Bronchial epithelial cell (primary cell): ENCODE measurements at places on chromosomes 2 and 18.

GRCh38 chr2:27822049-27822448 lies 50.5 kb downstream of the MRPL33 start:
- no peak for DNase-seq

- DNase-seq, result no peak
Observed at GRCh38 chr2:213766465-213766901, 482.2 kb downstream of the SPAG16 start.

DNA sequence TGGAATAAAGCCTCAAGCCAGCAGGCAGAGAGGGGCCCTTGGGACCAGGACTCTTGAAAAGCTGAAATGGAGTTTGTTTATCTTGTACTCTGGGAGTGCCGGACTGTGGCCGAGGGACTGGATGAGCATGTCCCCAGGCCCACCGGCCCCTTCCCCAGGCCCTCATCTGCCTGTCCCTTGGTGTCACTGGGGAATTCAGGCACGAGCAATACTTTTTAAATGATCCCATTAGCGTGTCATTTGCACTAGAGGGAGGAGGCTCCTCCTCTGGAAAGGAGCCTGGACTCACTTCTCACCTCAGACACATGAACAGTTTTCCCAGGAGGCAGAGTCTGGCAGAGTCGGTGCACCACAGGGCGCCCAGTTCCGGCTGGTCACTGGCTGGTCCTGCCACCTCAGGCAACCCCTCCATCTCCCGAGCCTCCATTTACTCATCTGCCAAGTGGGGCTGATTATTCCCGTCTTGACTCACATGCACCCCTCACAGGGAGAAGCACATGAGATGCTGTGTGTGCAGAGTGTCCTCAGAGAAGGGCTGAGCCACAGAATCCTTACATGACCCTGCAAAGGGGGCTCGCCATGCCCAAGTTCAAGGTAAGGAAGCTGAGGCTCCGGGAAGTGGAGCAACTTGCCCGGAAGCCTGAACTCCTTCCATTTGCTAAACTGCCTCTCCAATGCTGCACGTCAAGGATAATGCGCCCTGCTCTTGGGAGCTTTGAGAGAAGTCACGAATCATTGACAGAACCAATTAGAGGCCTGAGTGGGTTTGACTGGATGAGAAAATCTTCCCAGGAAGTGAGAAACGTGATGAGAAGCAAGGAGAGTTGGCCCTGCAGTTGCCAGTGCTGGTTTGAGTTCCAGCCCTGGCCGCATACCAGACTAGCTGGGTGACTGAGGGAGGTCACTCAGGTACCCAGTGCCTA lies 26.7 kb downstream of the CIB4 start:
- DNase-seq, result no peak

- DNase-seq, result peak; percentile 59
Observed at GRCh38 chr2:187554011-187554703, at the start of gene TFPI. TSS of gene TFPI (minus strand) at chr2:187554435. CDS start at chr2:187503768, 50,667 bp downstream.

- DNase-seq, result peak; percentile 58
Observed at GRCh38 chr2:69911985-69912563, 2.8 kb upstream of the MXD1 start.

DNA sequence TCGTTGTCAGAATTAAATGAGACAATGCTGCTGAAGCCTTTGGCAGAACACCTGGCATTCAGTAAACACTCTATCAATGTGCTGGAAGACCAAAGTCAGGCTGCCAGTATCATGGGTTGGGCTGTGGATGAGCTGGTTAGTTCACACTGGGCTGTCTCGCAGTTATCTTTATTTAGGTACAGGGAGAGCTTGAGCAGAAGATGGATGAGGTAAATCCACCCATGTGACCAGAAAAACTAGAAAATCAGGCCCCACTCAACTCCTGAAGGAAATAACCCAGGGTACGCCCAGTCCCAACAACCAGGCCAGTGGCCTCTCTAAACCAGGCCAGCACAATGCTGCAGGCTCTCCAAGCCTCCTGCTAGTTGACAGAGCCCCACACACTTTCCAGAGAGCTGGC lies 330.3 kb downstream of the TNS1 start:
- peak; percentile 70 for DNase-seq

DNA sequence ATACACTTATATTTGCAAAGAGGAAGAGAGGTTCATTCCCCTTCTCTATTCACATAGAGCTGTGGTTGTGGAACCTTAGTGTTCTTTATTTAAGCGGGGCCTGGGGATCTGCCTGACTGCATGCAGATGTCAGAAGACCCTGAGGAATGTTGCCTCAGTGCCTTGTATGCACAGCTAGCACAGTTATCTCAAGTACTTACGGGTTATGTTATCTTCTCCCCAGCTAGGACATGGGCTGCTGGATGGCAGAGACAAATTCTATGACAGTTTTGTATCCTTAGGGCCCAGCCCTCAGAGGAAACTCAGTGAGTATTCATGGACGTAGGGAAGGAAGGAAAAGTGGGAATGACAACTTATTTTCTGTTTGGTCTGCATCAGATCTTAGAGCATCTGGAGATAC lies 37.7 kb upstream of the RTN4 start:
- DNase-seq, result no peak

DNA sequence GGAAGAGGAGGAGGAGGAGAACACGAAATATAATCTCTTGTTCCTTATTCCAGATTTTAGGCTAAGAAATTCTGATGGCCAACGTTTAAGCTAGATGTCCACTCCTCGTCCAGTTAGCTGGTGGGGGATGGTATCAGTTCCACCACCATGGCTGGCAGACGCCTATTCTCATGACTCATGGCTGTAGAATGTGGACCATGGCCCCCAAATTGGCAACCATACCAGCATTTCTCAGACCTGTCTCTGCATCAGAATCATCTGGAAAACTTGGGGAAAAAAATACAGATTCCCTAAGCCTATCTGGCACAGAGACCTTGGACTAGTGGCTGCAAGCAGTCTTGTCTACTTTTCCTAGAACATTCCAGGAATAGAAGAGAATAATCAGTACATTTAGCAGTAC lies 267.7 kb upstream of the SIX2 start:
- DNase-seq, result no peak

DNA sequence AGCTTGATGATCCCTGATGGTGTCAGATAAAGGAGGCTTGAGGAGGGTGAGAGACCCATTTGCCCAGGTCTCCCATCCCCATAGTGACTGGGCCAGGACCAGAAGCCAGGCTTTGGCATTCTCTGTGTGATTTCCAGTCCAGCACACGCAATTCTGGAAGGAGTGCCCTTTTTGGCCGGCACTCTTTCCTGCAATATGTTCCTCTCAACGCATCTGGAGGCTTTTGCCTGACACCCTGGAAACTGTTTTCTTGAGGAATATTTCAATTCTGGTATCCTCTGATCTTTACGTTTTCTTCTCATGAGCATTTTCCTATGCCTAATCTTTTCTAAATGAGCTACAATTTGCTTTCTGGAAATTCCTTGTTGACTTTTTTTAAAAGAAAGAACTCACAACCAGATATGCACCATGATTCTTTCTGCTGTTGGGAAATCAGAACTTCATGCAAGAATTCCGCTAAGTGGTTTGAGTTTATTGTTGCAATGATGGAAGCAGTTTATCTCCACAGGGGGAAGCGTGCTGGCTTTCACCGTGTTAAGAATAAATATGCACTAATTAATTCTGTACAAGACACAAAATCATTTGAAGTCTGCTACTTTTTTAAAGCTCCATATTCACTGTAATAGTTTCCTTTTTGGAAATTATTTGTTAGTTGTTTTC lies 143.7 kb downstream of the NAPG start:
- no peak for DNase-seq

DNA sequence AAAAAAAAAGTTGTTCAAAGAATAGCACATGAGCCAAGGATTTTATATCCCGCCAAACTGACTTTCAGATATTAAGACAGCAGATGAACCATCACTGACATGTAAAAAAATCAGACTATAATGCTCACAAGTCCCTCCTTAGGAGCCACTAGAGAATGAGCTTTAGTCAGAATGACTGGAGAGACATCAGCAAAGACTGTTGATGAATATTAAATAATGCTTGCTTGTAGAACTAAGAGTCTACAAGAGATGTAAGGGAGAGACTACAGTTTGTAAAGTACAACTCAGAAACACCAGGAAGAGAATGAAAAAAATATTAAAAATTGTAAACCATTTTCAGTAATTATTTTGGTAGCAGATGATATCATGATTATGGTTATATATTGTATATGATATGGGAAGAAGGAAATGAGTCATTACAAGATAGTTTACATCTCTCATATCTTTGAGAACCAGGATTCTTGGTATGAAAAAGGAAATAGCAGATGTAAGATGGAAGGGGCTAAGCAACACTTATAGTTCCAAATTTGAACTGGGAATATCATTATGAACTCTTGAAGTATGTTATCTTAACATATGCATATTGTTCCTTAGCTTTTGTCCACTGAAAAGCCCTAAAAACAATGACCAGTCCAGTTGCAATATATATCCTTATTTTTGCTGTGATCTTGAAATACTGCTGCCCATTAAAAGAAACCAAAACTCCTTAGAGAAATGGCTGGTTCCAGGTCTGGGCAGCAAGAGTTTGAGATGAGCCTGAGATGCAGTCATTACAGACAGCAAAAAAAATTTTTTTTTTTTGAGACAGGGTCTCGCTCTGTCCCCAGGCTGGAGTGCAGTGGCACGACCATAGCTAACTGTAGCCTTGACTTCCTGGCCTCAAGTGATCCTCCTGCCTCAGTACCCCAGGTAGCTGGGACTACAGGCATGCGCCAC lies 55.7 kb downstream of the PTPN2 start:
- peak; percentile 17 for DNase-seq

DNA sequence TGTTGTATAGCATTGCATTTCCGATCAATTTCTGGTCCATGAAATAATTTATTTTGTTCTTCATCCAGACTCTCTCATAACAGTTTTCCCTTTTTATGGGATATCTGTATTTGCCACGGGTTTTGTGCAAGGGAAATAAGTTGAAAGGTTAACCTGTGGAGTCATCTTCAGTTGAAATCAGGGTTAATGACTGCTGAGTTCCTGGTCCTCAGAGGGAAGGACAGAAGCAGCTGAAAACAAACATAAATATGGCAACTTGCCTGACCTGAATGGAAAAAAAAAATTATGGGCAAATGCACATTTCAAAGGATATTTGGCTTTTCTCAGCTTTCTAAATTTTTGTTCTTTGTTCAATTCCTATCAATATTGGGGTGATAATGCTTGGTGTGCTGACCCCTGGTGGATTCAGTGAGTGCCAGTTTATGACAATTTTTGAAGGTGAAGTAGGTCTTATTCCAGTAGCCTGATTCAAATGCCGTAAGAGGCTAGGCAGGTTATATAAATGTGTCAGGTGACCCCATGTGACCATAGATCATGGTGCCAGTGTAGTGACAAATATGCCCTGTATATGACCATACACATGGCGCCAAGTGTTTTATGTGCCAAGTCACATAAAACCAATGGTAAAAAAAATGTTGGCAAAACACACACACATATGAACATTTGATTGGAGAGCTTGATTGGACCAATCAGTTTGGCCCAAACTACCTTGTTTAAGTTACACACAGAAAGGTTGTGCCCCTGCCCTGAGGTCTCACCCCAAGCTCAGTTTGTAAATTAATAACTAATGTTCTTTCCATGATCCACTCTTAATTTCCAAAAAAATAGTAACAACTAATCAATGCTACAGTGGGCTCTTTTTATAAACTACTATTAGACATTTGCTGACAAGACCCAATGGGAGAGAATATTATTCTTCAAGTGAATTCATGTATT lies 47.6 kb upstream of the FAM124B start:
- peak; percentile 43 for DNase-seq

DNA sequence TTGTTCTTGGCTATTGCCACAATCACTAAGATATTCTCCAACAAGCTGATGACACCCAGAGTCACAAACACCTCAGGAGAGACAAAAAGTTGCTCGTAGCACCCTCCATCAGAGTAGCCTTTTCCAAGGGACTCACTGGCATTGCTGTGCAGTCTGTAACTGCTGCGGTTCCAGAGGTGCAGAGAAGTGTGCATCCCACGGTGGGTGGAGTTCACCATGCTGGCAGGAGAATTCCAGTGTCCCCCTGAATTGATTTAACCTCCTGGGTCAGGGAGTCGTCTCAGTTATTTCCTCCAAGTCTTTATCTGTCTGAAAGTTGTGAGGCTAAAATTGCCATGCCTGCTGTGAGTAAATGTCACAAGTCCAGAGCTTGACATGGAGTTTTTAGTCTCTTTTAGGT lies 443 bp downstream of the MC4R start:
- no peak for DNase-seq

DNA sequence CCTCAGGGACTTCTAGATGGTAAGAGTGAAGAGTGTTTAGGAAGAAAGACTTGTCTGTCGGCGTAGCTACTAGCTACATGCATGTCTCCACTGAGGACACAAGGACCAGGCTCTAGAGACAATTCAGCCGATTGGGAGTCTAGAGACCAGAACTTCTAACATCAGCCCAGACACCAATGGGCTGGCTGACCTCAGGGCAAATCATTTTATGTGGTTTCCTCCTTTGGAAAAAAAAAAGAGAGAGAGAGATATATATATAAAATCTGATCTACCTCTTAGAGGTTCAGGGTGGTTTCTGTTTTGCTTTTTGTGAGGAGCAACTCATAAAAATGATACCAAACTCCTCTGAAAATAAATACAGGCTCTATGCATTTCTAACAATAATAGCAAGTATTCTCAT lies 212.8 kb downstream of the BCL2 start:
- DNase-seq, result no peak

DNA sequence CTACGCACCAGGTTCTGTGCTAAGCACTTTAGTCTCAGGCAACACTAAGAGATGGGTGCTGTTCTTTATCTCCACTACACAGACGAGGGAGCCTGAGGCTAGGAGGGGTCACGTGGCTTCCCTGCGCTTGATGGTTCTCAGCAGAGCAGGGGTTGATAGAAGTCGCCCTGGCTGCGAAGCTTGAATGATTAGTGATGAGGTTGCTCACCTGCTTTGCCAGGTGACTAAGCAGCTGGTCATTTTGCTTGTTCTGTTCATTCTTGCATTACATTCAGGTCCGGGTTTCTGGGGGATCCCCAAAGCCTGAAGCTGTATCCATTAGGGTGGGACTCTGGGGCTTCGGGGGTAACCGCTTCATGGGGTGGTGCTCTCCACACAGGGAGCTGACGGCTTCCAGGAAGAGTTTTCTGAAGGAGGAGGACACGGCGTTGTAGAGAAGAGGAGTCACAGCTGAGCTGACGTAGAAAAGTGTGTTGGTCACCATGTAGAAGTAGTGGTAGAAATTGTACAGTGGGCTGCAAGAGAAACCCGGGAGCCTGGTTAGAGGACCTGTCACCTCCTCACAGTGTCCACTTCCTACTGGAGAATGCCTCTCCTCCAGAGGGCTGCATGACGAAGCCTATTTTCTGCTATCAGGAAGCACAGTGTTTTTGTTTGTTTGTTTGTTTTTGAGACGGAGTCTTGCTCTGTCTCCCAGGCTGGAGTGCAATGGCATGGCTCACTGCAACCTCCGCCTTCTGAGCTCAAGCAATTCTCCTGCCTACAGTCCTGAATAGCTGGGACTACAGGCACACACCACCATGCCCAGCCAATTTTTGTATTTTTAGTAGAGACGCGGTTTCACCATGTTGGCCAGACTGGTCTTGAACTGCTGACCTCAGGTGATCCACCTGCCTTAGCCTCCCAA lies 11.5 kb downstream of the NTSR2 start:
- DNase-seq, result peak; percentile 90

- DNase-seq, result no peak
Observed at GRCh38 chr2:54549917-54550518, 93.9 kb downstream of the SPTBN1 start.

GRCh38 chr2:150686391-150686790 lies 198.9 kb upstream of the RND3 start:
- DNase-seq, result no peak
